NCI-H1105 (cell line): ENCODE measurements at places on chromosomes 2 and 18.

DNA sequence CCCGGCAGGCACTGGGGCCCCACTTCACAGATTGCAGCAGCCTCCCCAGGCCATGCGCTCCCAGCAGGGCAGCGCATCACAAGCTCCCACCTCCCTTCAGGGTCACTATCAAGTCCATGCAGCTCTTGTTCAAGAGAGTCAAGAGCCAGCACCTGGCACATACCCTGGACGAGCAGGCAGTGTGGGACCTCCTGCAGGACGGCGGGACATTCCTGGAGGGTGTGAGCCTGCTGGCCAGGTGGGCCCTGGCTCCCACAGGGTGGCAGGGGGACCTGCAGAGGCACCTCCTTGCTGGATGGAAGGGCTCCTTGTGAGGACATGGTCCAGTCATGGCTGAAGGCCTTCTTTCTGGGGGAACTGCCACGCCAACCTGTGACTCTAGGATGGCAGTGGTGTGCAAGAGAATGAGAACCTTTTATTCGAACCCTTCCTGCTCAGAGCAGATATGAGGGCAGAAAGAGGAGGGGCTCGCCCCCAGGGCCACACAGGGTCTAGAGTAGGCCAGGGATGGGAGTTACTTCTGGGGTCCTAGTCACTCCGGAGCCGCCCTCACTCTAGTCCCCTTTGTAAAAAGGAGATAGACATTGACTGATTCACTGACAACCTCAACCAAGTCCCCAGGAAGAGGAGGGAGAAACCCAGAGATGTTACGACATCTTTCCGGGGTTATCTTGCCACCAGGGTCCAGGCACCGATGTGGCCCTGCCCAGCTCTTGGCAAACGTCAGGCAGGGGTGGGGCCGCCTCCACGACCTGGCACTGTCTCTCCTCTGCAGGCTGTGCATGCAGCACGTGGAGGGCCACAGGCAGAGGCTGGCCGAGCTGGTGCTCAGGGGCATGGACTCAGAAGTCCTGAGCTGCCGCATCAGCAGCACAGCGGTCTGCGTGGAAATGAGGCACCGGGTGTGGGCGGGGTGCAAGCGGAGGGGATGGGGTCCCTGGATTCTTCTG, 31.3 kb downstream of the HJURP start:
- DNase-seq, result no peak

GRCh38 chr18:35116784-35117318, 75.6 kb downstream of the MAPRE2 start:
- DNase-seq, result no peak

- no peak for DNase-seq
These were observed 74.6 kb upstream of the HDAC4 start for GRCh38 chr2:239475161-239476028.

- DNase-seq, result no peak
These were observed 25.6 kb upstream of the MYCN start for GRCh38 chr2:15914596-15915385.

DNA sequence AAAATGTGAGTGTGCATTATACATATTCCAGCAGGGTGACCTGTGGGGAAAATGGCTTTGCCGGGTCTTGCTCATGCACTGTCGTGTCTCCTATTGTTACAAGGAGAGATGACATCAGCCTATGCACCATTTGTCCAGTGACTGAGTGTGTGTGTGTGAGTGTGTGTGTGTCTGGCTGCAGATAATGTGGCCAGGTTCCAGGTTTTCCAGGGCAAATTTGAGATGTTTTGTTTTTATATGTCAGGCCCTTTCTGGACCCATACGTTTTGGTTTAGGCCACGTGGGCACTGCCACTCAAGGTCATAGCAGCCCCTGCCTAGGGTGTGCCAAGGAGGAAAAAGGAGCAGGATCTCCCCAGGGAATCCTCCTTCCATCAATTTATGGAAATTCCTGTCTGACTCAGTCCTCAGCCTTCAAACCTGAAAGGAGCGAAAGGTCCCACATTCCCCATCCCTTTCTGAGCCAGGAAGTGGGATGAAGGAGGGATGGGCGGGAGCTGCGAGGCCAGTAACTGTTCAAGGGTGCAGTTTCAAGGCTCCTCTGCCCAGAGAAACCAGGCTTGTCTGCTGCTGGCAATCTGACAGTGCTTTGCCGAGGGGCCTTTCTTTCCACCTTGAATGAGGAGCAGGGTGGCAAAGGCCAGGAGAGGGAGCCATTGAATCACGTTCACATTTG, 93.0 kb upstream of the SMAD2 start:
- peak; percentile 78 for DNase-seq

DNA sequence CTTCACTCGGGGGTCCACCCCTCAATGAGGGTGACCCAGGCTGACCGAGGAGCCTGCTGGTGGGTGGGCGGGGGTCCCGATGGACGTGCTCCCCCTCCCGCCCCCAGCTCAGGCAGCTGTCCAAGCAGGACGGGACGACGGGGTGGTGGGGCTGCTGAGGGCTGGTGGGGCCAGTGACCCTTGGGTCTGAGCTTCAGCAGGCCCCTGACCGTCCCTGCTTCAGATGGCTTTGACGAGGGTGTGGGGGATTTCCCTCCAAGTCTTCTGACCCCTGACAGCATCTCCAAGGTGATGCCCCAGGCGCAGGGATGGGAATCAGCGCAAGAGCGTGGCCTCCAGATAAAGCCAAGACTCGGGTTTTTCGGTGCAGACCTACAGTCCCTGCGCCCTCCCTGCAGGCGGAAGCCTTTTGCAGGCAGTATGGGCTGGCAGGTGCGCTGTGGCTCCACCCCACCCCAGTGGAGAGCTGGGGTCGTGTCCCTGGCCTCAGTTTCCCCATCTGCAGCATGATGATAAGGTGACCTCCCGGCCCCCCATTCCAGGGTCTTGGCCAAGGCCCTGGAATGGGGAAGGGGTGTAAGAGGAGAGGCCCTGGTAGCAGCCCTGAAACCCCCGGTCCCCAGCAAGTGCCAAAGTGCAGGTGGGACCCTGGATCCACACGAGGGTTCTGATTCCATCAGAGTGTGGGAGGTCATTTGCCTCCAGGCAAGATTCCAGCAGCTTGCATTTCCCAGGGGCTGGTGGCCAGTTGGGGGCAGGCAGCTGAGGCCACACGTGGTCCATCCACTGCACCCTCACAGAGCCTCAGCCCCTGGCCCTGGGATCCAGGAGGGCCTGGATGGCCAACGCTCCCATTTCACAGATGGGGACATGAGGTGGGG, 8.7 kb downstream of the CROCC2 start:
- no peak for DNase-seq
